Stimulated activated CD8-positive, alpha-beta memory T cell treated with anti-CD3 and anti-CD28 coated beads, Interleukin-15, amount 100 ng/mL, for 24 hours (primary cell): ENCODE measurements at places on chromosomes 16 and 17.

DNA sequence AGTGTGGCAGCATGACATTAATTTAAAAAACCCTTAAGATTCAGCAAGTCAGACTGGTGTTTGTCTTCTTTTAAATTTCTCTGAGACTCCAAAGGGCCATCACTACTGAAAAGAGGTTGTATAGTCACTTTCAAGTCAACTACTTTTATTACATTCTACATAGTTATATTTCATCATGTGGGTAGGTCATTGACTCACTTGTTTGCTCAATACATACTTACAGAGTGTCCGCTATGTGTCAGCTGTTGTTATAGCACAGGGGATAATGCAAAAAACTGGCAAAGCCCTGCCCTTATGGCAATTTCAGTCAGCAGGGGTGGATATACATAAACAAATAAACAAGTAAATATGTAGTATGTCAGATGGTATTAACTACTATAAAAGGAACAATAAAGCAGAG is 2.5 kb upstream of the MYH4 start:
- DNase-seq, result no peak

DNA sequence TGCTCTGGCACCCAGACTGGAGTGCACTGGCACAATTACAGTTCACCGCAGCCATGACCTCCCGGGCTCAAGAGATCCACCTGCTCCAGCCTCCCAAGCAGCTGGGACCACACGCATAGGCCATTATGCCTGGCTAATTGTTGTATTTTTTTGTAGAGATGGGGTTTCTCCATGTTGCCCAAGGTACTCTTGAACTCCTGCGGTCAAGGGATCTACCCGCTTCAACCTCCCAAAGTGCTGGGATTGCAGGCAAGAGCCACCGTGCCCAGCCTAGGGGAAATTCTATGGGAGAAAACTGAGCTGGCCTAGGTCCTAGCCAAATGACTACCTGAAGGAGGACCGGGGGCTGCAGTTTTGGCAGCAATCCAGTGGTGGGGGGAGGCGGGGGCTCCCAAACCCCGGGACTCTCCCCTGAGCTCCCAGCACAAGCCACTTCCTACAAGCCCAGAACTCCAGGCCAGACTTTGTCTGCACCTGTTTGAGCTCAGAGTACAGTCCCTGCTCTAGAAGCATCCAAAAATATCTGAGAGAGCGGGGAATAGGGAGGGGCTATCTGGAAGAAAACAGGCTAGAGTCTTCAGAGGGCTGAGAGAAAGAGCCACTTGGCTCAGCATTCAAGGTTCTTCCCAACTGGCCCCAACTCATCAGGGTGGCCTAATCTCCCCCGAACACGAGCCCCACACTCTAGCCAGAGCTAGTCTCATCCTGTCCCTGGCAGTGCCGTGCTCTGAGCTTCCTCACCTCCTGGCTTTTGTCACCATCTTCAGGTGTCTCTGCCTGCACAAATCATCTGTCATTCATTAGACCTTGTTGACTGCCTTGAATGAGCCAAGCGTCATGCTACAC is 9.1 kb downstream of the SRL start:
- DNase-seq, result no peak

GRCh38 chr16:680625-680945 is 375 bp downstream of the STUB1 start:
- DNase-seq, result no peak

DNA sequence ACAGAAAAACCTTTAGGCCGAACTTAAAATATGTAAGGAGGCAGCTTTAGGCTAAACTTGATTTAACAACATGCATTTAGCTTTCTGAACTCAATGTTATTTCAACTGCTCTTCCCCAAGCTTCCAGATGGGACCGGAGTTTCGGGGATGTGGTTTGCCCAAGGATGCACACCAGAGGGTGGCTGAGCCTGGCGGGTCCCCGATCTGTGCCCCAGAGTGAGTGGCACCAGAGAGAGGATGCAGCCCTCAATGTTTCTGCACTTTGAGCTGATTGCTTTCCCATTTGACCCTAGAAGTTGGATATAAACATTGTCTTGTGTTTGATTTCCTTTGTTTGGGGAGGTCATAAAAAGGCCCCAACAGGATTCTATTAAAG is 348.0 kb upstream of the TNRC6C start:
- DNase-seq, result no peak
